Hematopoietic multipotent progenitor cell treated with erythropoietin and hydrocortisone succinate and interleukin-3 and kit ligand, for 17 days (in vitro differentiated cells): ENCODE measurements at places on chromosomes 2 and 18.

- peak; percentile 30 for DNase-seq
Measured at GRCh38 chr2:218727502-218728165, 17.0 kb downstream of the TTLL4 start.

- no peak for DNase-seq
Measured at GRCh38 chr2:85702172-85702571, 8.0 kb downstream of the GNLY start.

DNA sequence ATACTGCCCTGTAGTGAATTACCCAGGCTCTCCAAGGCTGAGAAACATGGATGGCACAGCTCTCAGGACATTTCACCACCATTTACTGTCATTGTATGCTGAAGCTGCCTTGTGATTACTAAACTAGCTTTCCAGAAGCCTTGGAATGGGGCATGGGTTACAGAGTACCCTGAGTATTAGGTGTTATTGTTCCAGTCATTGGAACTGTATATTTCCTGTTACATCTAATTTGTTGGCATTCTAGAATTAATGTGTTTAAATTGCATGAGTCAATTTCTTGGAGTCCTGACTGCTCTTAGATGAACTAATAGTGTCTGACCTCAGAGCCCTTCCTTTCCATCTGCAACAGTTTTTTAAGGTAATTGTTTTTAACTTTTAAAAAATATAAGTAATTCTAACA is 9.0 kb downstream of the DGUOK start:
- no peak for DNase-seq

DNA sequence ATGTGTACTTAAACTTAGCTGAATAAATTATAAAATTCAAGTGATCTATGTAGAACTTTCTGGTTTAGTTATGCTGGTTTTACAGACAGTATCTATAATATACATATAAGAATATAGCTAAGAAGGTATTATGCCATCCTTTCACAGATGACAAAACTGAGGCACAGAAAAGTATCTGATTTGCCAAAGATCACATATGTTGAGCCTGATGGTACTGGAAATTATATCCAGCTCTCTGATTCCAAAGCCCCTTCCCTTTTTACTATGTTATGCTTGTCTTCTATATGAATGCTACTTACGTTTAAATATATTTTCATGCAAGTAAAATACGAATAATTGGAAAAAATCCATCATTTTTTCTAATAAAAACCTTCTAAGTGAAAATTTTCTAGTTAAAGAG is 1631.3 kb downstream of the DPP10 start:
- DNase-seq = no peak

DNA sequence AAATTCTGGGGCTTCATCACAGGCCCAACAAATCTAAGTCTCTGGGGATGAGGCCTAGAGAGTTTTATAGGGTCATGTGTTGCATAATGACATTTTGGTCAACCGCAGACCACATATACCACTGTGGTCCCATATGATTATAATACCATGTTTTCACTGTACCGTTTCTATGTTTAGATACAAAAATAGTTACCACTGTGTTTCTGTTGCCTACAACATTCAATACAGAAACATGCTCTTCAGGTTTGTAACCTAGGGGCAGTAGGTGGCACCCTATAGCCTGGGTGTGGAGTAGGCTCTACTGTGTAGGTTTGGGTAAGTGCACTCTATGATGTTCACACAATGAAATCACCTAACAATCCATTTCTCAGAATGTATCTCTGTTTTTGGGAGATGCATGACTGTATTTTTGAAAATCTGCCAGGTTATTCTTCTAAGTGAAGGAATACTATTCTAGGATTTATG is 485.2 kb downstream of the PTPRM start:
- DNase-seq = no peak

DNA sequence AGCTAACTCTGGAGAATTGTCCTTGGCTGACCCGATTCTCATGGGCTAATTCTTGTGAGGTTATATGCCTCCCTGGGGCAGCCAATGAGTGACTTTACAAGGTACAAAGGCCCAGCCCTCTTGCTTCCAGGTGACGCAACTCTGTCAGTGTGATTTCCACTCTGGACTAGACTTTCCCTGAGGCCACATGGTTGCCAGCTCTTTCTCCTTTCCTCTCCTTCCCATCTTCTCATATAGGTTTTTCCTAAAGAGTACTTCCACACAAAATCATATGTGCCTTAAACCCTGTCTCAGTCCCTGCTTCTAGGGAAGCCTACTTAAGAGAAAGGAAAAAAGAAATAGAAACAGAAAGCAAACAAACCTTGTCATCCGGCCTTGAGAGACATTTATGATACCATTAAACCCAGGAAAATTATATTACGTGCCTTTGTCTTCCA is 226.2 kb upstream of the ZSWIM2 start:
- no peak for DNase-seq

DNA sequence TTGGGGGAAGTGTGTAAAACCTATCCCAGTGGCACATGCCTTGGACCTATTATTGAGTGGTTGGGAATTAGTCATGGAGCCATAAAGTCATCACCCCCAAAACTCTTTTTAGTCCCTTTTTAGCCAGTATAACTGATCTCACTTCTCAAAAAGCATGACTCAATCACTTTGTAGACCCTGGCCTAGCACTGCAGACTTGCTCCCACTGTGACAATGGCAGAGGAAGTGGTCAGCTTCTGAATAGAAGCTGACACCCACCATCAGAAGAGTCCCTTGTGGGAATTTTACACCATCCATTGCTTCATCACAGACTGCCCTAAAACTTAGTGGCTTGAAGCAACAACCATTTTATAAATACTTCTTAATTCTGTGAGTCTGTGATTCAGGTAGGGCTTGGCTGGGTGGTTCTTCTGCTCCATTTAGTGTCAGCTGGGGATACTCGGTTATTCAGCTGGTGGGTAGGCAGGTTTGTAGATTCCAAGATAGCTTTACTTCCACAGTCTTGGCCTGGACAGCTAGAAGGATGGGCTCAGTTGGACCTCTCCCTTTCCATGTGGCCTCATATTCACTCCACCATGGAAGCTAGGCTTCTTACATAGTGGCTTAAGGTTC is 10.8 kb upstream of the ITGA6 start:
- DNase-seq = no peak

DNA sequence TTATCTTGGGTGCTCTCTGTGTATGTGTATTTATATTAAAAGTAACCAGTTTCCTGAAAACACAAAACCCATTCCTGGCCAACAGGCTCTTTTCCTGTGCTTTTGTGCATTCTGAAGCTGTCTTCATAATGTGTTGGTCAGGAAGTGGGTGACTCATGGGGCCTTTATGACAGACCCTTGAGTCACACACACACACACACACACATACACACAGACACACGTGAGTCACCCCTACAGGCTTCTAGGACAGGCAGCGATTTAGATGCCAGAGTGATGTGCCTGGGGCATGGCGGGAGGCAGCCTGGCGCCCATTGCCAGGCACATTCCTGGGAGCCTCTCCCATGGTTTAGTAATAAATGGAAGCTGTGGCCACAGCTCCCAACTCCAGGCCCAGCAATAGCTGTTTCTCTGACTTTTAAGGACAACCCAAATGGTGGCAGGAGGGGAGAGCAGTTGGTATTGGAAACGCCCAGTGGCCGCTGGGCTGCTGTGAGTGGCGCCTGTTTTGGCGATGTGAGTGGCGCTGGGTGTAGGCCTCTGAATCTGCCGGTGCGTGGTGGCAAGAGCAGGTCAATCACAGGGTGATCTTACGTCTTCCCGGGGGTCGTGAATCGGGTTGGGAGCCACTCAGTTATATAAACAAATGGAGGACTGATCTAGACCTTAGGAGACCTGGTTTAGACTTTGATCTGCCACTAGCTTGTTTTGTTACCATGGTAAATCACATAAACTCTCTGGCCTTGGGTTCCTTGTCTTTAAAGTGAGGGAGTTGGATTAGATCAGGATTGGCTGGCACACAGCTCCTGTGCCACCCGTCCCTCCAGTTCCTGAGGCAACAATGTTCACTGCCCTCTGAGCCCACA is 150.7 kb upstream of the DLX2 start:
- DNase-seq = no peak

DNA sequence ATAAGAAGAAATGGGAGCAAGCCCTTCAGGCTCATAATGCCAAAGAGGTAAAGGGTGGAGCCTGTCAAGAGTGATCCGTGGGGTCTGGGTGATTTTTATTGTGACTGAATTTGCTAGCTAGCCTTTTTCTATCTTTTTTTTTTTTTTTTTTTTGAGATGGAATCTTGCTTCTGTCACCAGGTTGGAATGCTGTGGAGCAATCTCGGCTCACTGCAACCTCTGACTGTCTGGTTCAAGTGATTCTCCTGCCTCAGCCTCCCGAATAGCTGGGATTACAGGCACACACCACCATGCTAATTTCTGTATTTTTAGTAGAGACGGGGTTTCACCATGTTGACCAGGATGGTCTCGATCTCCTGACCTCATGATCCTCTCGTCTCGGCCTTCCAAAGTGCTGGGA is 29.1 kb downstream of the DRC1 start:
- DNase-seq = no peak

GRCh38 chr2:80392441-80392840 is 87.9 kb upstream of the LRRTM1 start:
- DNase-seq = no peak

GRCh38 chr2:129152514-129152913 is 827.0 kb upstream of the RAB6C start:
- no peak for DNase-seq

GRCh38 chr18:41326311-41326710 is 628.7 kb upstream of the PIK3C3 start:
- no peak for DNase-seq

GRCh38 chr2:74001781-74002504 is 17.2 kb downstream of the TET3 start:
- no peak for DNase-seq

- no peak for DNase-seq
Measured at GRCh38 chr2:56587456-56587855, 403.7 kb downstream of the CCDC85A start.

GRCh38 chr2:108945969-108946368 is 43.1 kb downstream of the EDAR start:
- DNase-seq = no peak

DNA sequence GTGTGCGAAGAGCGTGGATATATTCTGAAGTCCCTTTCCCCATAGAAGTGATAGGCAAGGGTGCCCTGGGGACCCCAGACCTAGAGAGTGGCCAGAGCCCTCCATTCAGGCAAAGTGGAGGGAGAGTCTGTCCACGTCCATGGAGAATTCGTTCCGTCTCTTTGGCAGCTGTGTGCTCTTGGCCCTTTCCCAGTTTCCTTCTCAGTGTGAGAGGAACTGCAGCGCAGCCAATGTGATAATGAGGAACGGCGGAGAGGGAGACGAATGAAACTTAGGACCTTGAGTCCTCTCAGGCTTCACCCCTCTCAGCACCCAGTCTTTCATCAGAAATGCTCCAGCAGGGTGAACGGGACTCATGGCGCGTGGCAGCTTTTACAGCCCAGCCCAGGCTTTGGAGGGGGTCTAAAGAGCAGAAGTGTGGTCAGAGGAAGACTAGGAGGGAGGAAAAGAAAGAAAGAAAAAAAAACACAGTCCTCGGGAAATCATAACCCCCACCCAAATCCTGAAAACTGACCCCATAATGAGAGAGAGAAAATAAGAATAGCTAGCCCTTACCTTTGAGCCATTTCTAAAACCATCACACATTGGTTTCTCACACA is 95.0 kb upstream of the RIOK3 start:
- DNase-seq = no peak

- no peak for DNase-seq
Measured at GRCh38 chr2:48414640-48414979, 115.3 kb upstream of the STON1 start.

GRCh38 chr2:48469731-48470130 is 60.2 kb upstream of the STON1 start:
- no peak for DNase-seq

- no peak for DNase-seq
Measured at GRCh38 chr2:14587119-14587518, 45.4 kb upstream of the LRATD1 start.

DNA sequence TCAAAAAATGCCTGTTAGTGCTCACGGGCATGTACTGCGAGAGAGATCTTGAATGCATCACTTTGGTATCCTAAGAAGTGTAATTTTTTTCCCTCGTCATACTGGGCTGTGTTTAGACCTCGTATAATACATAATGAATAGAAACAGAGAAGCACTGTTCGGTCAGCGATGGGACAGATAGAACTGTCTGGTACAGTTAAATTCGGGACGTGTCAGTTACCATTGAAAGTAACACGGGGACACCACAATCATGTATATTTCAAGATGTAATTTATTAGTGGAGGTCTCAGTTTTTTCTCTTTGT is 1.8 kb downstream of the PKP4 start:
- no peak for DNase-seq

DNA sequence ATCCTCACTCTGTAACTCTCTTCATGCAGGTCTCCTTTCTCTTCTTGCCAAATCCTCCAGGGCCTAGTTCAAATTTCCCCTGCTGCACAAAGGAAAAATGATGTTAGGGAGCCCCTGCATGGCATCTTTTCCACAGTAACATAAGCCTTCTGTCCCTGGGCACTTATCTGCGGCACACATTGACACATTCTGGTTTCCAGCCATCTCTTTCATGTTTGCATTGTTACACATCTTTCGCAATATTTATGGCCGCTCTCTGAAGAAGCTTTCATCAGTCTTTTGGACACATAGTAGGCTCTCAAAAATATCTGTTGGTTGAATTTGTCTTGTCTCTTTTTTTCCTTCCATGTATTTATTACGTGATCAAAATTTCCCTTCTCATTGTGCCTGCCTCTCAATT is 1806.1 kb upstream of the PIK3C3 start:
- no peak for DNase-seq

- DNase-seq = no peak
Measured at GRCh38 chr2:106115665-106116064, 78.4 kb downstream of the UXS1 start.

DNA sequence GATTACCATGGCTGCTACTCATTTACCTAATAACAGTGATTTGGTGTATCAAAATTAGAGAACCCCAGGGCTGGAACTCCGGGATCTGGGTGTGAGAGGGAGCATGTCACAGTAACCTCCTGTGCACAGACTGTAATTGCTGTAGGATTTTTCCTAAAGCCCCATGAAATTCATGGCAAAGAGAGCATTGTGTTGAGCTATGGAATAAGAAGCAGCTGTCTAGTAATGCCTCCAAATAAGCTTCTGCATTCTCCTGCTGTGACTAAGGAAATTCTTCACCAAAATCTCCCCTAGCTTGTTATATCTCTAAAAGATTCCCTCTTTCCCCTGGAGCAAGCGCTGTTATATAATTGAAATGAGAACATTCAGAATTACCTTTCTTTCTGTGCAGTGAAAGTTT is 158.1 kb upstream of the SPATS2L start:
- DNase-seq = no peak

DNA sequence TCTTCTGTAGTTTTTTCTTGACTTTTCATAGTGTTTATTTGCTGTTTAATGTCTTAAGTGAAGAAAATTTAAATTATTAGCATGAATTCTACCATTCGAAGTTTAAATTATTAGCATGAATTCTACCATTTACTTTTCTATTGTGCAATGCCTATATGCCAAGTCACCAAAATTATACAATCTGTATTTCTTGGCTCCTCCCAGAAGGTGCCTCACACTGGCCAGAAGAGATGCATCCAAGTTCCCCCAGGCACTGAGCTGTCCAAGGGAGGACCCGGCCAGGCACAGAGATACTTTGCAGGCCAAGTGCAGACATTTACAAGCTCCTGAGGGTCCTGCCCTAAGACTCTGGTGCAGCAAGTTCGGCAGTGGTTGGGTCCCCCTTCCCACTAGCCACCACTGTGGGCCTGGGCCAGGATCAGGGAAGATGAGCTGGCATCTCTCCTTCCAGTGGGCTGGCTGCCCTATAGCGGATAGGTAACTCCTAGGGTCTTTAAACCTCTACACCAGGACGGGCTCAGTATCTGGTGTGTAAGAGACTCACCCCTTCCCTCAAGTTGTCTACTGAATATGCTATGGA is 31.3 kb downstream of the TMEM247 start:
- DNase-seq = no peak
